ENCODE measurements at places on chromosomes 6 and 20.

GRCh38 chr20:62479156-62479555, 3.4 kb upstream of the GATA5 start:
- DNase-seq: no peak

- DNase-seq: no peak
Measured at GRCh38 chr6:144344646-144345045, 59.5 kb downstream of the UTRN start.

- no peak for DNase-seq
Measured at GRCh38 chr6:159461998-159462397, 231.0 kb downstream of the SOD2 start.

GRCh38 chr6:35725721-35726438, 11.0 kb upstream of the ARMC12 start:
- DNase-seq: no peak

GRCh38 chr20:62636446-62636845, 5.9 kb upstream of the SLCO4A1 start:
- no peak for DNase-seq

DNA sequence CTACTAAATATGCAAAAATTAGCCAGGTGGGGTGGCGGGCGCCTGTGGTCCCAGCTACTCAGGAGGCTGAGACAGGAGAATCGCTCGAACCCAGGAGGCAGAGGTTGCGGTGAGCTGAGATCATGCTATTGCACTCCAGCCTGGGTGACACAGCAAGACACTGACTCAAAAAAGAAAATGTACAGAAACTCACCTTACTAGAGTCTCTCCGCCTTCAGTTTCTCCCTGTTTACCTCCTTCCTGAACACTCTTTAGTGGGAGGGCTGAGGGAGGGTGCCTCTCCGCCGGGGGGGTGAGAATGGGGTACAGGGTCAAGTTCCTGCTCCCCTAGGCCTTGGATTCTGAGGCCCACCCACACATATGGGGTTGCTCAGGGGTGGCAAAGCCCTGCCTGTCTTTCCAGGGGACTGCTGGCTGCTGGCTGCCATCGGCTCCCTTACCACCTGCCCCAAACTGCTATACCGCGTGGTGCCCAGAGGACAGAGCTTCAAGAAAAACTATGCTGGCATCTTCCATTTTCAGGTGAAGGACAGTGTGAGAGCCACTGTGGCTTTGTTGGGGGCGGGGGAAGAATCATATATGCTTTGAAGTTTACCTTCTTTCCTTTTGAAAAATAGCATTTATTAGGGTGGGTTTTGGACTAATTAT, 13.4 kb downstream of the CAPN11 start:
- DNase-seq: no peak

DNA sequence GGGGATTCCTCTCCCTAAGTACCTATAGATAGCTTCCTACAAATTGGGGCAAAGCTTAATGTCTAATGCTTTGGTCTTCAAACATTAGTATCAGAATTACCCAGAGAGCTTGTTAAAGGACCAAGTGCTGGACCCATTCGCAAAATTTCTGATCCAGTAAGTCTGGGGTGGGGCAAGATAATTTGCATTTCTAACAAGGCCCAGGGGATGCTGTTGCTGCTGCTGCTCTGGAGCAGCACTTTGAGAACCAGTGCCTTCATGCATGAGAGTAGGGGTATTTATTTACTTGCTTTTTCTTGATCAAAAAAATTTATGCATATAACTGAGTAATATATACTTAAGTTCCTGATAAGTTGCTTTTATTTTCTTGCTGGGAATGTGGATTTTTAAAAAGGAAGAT, 24.5 kb upstream of the COL19A1 start:
- no peak for DNase-seq

DNA sequence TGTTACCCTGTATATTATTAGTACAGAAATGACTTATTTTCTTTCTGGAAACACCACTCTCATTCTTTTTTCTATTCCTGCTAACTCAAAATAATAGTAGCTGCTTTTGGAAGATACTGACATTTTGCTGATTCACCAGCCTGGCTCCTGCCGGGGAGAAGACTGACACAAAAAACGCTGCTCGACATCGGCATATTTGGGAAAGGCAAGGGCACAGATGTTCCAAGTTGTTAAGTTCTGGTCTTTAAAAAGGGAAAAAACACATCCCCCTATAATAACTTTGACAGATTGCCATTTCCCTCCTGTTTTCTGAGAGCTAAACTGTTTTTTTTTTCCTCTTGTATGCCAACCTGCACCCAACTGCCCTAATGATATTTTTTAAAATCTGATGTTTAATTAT, 55.4 kb downstream of the CTNNBL1 start:
- DNase-seq: no peak

- no peak for DNase-seq
Measured at GRCh38 chr6:5592886-5593519, 331.7 kb downstream of the FARS2 start.

DNA sequence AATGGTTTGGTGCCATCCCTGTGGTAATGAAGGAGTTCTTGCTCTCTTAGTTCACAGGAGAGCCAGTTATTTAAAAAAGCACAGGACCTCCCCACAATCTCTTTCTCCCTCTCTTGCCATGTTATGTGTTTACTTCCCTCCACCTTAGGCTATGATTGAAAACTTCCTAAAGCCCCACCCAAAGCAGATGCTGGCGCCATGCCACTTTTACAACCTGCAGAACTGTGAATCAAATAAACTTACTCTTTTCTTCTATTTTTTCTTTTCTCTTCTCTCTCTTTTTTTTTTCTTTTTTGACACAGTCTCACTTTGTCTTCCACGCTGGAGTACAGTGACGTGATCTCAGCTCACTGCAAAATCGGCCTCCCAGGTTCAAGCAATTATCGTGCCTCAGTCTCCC, 508.4 kb upstream of the EPHA7 start:
- DNase-seq: no peak

DNA sequence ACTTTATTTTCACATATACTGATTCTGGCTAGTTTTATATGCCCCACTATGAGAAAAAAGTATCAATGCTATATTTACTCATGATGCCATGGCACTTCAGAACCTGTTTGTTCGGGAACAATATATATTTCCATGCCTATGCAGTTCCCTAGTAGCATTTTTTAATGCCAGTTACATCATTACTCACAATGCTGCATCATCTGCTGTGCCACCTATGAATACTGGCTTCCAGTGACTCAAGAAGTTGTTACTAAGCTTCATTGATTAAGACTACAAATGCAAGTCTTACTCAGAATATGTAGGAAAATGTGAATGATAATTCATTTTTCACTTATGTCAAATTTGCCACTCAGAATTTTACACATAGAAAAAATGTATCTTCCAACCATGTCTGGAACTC, 97.9 kb downstream of the MAFB start:
- DNase-seq: no peak

- DNase-seq: no peak
Measured at GRCh38 chr20:15742087-15742486, 831.2 kb downstream of the KIF16B start.

DNA sequence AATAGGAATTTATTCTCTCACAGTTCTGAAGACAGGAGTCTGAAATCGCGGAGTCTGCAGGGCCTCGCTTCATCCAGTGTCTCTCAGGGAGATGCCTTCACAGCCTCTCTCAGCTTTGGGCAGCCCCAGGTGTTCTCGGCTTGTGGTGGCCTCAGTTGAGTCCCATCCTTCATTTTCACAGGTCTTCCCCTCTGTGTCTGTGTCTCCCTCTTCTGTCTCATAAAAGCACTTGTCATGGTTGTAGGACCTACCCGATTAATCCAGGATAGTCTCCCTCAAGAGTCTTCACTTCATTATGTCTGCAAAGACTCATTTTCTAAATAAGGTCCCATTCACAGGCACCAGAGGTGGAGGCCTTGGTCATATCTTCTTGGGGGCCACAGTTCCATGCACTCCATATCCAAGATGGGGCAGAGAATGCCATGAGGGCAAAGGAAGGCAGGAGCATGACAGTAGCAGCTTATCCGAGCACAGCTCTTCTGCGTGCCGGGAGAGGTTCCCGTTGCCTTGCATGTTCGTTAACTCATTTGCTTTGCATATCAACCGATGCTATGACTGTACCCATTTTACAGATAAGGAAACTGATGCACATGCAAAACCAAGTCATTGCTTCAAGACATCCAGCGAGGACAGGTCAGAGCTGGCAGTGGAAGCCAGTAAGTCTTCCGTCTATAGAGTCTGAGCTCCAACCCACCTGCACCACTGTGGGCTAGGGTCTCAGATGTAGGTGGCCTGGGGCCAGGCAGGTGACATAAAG, 363.8 kb upstream of the SULF2 start:
- no peak for DNase-seq

DNA sequence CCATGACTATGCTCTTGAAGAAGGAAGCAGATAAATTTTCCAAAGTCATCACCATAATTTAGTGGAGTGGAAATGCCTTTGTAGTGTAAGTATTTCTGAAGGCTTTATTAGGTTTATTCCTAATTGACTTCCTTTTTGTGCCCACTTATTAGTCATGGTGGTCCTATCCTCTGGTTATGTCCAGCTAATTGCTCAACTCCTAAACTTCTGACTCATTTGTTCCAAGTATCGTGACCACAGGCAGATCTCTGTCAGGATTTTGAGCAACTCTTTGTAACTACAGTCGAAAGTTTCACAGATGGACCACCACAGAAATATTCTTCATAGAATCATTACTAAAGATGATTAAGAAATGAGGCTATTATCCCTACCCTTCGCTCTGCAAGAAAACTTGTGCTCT, 315.6 kb upstream of the PTCHD4 start:
- no peak for DNase-seq

DNA sequence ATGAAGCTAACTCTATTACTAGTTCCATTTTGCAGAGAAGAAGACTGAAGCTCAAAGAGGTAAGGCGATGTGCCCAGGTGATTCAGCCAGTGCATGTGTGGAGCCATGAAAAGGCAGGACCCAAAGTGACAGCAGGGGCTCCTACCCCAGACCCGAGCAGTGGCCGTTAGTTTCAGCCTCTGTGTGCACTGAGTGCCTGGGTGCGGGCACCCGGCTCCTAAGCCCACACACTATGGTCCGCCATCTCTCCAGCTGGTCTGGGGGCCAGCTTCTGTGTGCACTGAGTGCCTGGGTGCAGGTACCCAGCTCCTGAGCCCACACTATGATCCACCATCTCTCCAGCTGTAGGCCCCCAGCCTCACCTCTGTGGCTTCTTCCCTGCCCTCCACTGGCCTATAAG, 123.5 kb upstream of the CST7 start:
- no peak for DNase-seq

- DNase-seq: peak; percentile 23
Measured at GRCh38 chr20:3687655-3688054, 5.8 kb upstream of the ADAM33 start.

DNA sequence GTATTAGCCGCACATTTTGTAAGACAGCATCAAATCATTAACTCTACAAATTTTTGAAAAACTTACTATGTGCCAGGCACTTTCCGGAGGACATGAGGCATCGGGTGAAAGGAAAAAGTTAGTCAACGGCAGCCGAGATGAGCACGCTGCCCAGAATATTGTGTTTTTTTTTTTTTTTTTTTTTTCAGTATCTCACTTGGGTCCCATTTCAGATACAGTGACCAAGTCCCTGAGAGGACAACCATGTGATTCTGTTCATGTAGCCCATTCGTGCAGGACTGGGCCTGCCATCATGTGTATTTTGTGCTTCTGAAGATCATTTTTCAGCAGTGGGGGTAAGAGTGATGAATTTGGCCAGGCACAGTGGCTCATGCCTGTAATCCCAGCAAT, 1.3 kb downstream of the SLA2 start:
- no peak for DNase-seq

DNA sequence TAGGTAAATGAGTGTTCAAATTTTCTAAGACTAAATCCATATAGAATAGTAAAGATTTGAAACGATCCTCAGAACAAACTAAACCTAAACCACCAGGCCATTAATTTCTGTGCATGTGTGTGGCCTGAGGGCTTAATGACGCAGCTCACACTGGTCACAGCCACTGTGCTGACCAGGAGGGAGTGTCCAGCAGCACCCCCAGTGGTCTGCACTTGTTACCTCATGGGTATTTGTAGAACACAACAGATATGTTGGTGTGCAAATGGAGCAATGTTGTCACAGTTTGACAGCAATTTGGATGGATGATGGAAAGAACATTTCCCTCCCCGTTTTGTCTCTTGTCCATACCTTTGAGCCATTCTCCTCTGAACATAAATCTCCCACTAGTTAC, 122.4 kb upstream of the EXOC2 start:
- DNase-seq: no peak

- DNase-seq: no peak
Measured at GRCh38 chr20:42432496-42433334, 757.0 kb downstream of the PTPRT start.

GRCh38 chr6:24078200-24078599, 47.8 kb upstream of the NRSN1 start:
- no peak for DNase-seq

DNA sequence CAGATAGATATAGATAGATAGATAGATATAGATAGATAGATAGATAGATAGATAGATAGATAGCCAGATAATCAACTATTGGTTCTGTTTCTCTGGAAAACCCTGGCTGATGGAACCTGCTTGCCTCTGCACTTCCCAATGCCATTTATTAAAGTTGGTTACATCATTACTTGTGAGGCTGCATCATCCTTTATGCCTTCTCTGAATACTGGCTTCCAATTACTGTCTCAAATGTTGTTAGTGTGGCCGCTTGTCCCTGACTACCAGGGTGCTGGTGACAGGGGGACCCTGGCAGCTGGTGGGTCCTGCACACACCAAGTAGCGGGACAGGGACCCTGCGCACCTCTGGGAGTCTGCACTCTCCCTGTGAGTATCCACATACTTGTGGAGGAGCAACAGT, 3.9 kb upstream of the SLPI start:
- no peak for DNase-seq

DNA sequence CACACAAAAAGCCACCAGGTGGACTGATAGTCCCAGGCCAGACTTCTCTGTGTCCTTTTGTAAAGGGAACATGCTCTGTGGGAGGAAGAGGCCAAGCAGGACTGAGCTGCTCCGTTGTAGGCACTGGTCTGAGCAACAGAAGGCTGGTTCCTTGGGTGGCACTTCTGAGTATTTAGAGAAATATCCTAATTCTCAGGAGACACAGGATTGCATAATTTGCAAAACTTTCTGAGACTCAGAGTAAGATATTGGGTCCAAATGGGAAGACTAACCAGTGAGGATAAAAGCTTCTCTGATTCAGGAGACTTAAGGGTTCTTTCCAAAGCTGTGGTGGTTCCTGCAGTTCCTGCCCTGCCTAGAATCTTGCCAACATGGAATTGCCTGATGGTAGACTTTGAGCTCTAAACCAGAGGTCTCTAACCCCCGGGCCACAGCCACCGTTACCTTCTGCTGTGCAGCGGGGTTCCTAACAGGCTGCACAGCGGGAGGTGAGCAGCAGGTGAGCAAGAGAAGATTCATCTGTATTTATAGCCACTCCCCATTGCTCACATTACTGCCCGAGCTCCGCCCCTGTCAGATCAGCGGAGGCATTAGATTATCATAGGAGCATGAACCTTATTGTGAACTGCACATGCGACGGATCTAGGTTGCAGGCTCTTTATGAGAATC, 107.0 kb downstream of the OLIG3 start:
- no peak for DNase-seq

DNA sequence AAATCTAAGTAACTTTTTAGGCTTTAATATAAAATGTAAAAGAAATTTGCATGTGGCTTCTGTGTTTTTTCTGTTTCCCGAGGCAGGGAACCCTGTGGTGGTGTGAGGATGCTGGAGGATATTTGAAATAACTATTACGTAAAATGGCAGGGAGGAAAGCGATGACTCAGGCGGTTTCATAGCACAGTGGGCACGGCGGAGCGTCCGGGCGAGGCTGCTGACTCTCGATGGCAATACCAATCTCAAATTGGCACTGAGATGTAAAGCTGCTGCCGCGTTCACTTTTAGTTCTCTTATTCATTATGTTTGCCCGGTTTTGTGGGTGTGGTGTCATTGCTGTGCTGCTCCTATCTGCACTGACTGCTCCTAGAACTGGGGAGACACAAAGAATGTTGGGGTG, 254.3 kb downstream of the THBS2 start:
- DNase-seq: no peak
